ENCODE measurements at places on chromosomes 1 and 21.

DNA sequence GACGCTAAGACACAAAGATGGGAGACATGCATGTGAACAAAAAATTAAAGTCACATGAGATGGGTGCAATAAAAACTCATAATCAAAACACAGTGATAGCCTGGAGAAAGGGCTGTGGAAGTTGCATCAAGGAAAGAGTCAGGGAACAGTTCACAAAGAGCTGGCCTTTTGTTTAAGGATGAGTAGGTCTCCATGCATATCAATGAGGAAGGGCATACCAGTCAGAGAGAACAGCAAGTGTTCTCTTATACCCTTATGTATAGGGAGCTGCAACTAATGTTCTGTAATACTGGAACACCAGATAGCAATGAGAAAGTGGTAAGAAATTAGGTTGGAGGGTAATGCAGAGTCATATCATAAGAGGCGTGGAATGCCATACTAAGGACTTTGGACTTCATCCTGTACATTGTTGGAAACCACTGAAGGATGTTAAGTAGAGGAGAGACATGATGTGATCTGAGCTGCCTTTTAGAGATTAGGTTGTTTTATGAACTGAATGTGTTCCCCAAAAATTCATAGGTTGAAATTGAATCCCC is 46.7 kb upstream of the SAMD13 start:
- DNase-seq: no peak

GRCh38 chr1:107555578-107555977 is 409.4 kb downstream of the VAV3 start:
- no peak for DNase-seq

DNA sequence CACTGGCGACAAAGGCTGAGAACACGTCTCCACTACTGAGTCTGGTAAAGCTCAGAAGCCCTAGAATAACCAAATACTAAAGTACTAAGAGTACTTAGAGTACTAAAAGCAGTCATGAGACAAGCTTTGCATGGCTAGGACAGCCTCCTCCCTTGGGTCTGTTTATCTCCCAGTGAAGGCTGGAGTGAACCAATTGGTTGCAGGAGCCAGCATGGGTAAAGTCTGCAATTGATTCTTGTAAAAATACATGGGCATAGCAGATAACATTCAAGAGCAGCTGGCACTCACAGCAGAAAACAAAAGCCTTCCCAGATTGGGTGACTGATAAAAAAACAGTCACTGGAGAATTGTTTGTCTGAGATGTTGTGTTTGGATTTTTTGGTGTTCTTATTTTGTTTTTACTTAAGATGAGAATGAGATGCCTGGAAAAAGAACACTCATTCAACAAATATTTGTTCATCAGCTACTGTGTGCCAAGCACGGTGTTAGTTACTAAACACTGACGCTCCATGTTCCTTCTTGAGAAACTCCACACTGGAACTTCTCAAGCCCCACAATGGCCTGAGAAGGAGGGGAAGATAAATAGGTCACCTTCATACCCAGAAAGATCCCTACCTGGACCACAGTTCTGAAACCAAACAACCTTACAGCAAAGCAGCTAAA is 3.7 kb downstream of the IRF6 start:
- DNase-seq: no peak

DNA sequence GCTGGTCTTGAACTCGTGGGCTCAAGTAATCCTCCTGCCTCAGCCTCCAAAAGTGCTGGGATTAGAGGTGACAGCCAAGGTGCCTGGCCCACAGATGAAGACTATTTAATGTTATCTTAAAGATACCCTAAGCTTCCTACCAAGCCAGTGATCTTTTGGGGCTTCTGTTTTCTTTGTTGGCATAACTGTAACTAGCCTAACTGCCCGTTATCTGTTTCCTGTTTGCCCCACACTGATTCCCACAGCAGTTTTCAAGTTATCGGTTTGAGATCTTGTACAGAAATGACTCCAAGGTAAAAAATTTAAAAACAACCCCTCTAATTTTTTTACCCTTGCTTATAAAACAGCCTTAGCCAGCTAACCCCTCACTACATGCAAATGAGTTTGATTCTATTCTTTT is 12.4 kb downstream of the SELL start:
- DNase-seq: no peak

GRCh38 chr1:233543338-233544255 is 70.3 kb upstream of the KCNK1 start:
- no peak for DNase-seq

- no peak for DNase-seq
Measured at GRCh38 chr1:8360493-8361197, 42.7 kb downstream of the SLC45A1 start.

GRCh38 chr1:189627427-189627826 is 850.2 kb downstream of the BRINP3 start:
- DNase-seq: no peak

DNA sequence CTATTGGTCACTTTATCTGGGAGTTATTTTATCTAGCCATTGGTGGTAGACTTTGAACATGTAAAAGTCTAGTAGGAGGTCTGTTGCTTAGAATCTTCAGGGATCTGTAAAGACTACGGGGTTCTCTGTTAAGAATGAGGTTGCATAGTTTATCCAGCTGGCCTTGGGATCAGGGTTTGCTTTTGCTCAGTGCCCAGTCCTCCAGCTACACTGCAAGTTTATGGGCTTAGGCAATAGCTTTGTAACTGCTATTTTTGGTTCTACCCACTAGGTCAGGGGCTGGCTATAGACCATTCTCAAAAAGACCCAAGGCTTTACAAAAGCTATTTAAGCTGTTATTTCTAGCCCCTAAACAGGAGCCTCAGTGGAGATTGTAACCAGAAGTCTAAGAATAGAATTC is 9.8 kb downstream of the SH3GLB1 start:
- no peak for DNase-seq

- no peak for DNase-seq
Measured at GRCh38 chr1:43995984-43996732, 4.8 kb downstream of the CCDC24 start.

DNA sequence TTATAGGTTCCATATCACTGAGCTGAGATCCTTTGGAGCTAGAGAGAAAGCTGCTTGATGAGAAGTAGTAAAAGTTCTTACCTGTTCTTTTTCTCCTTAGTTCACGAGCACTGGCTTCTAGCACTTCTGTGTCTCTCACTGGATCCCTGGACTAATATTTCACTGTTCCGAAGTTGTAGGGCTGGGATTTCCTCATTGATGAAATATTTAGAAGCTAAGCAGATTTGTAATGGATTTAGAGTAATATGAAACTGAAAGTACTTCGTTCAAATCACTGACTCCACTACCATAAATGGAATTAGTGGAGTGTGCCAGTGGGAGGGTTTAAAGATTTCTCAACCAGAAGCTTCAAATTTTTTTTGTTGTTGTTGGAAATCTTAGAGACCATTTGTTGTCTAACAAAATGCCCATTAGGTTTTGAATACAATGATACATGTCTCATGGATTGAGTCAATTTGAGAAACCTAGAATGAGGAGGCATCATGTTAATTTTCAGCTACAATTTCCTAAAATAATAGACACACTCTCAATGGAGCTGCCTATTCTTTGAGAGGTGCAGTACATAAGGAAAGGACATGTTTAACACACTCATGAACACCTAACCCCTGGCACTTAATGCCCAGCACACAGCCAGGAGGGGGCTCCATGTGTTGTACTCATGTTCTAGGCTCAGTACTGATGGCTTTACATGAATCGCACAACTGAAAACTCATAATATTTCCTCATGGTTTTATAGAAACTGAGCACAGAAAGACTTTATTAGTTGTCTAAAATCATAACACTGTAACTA is at the start of gene GBP1:
TSS of gene GBP1 (minus strand) at position 130 of the 790 bp plus-strand sequence. CDS start 1,974 bp downstream, outside the sequence.
- DNase-seq: no peak

GRCh38 chr1:205774198-205775014 is 876 bp downstream of the RAB29 start:
- no peak for DNase-seq

DNA sequence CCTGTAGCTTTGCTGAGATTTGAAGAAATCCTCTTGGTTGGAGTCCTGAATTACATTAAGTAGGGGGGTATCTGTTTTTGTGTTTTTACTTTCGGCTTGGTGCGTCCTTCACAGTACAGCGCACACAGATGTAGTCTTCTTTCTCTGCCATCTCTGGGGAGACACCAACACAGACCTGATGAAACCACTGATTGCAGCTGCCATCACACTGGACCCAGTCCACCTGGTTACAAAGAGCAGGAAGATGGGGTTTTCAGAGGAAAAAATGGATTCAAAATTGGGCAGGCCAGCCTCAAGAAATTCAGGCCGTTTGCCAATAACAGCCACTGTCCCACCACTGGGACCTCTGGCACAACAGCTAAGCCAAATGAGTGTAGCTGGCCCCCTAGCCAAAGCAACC is 18.7 kb upstream of the SYT2 start:
- no peak for DNase-seq

DNA sequence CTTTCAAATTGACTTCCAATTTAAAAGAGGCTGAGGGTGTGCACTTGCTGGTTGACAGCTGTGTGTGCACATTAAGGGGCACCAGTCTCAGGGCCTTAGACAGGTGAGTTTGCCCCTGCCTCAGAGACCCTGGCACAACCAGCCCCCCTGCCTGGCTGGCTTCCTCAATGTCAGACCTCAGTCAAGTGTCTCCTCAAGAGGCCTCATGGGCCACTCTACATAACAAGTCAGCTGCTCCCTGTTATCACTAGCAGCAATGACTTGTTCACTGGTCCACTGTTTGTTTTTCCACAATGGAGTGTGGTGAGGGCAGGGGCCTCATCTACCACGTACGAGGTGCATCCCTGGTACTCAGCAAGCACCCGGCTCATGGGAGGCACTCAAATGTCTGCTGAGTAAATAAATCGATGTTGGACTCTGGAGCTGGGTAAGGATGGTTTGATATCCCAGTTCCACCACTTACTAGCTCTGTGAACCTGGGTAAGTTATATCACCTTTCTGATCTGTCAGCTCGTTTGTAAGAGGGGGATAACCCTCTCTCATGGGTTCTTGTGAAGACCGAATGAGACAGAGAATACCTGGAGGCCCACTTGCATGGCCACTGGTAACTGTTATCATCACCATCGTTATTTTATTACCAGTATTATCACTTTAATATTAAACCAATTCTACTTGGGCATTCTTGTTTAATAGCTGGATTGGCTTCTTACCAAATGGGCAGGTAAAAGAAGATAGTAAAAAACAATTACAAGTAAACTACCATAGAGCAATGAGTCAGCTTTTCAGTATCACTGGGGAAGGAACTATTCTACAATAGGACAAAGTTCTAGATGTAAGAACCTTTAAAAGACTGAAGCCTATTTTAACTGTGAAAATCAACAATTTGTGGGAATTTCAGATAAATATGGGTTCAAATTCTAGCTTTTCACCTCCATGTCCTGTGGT is 64.6 kb downstream of the SLC66A1 start:
- DNase-seq: no peak

- DNase-seq: no peak
Measured at GRCh38 chr1:182785181-182785580, 4.4 kb upstream of the NPL start.

- DNase-seq: no peak
Measured at GRCh38 chr21:26881504-26882228, 36.5 kb upstream of the ADAMTS1 start.

DNA sequence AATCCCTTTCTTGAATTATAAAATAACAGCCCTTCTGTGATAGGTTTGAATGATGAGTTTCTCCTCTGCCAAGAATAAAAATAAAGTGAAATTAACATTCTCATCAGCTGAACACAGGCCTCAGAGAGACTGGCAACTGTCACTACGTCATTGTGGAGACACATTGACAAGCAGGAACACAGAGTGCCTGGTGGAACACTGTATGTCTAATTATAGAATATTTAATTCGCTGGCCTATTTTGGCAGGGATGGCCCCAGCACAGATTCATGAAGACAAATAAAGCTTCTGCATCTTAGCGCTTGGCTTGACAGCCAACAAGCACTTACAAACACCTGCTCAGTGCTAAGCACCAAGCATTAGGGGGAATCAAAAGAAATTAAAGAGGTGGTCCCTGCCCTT is 52.0 kb upstream of the SMYD2 start:
- DNase-seq: no peak

DNA sequence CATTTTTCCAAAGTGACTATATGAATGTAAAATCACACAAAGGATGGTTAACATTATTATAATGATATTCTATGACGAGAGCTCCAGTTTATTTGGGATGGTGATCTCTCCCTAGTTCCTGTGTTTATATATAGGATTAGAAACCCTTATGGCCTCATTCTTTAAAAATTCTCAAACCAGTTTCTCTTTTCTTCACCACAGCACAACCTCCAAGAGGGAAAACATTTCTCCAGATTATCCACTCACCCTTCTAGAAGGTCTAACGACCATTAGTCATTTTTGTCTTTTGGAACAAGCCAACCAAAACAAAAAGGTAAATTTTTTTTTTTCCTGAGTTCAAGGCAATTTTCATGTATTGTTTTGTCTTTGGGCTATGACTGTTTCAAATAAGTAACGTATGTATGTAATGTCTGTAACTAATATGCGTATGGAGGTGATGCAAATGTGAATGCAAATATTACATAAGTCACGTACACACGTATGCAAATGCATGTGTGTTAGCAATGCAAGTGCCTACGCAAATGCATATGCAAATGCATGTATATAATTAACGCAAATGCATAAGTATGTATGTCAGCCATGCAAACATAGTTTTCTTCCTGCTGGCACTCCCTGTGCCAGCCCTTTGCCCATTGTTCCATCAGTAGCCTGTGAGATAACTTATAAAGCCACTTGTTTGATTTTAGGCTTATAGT is 72.5 kb upstream of the MORC3 start:
- no peak for DNase-seq

DNA sequence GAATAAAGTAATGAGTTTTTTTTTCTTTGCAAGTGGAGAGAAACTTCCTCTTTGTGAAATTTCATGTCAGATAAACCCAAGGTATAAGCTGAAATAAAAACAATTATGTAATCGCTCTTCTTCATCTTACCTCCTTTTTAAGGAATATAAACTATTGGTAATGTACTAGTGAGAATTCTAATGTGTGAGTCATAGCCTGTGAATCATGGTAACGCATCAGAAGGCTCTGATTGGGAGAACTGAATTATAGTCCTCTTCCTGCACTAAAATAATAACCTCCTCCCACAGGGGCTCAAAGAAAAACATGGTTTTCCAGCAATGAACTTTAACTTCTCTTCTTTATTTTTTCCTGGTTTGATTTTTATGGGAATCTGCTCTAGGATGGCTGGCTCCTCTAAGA is 57.1 kb upstream of the COX20 start:
- no peak for DNase-seq

DNA sequence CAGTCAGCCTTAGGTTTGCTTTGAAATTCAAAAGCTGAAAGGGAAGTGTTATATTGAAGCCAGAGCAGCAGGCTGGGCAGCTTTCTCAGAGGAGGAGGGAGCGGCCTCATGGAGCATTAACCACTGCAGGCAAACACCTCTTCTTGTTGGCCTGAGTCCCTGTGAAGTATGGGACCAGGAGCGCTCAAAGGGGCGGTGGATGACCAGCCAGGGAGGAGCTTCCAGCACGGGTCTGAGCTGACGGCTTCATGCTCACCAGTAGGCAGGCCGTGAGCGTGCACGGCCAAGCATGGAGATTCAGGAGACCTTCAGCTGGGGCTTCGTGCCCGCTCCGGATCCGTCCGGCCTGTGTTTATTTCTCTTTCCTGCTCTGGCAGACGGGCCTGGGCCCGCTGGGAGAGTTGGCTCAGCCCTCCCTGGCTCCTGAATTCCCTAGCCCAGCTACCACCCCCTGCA is 245.2 kb downstream of the TRABD2B start:
- no peak for DNase-seq
